ENCODE measurements at places on chromosomes 6 and 20.

DNA sequence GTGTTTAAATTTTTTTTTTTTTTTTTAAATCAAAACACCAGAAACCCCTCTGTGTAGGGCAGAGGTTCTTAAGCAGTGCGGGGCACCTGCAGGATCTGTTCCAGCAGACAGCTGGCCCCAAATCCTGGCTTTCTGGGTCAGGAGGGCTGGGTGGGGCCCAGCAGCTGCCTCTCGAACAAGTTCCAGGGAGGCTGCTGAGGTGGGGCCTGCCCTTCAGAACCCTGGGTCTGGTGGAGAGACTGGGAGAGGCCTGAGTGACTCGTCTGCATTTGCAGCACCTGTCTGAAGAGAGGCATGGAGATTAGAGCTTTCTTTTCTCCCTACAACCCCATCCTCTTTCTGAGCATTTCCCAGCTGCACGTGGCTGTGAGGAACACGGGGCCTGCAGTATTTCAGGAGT, 8.4 kb downstream of the PSMG4 start:
- DNase-seq, result no peak

DNA sequence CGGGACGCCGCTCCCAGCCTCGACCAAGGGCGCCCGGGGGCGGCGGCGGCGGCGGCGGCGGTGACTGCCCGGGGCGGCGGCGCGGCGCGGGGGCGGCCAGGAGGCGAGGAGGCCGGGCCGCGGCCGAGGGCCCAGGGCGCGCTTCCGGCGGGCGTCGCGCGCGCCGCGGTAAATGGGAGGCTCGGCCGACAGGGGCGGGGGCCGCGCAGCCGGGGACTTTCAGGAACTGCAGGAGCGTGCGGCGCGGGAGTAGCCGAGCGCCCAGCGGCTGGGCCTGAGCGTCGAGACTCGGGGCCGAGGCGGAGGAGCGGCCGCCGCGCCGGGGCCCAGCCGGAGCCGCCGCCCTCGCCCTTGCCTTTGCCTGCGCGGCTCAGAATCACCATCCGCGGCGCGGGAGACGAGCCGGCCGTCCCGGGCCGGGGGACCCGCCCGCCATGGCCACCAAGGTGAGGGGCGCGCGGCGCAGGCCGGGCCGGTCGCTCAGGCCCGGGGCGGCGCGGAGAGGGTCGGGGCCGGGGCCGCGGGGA, at the start of gene SNX9:
SNX9 (plus strand) TSS at position 246 of the 527 bp plus-strand sequence; CDS start at position 435, 189 bp downstream.
- peak; percentile 31 for DNase-seq

DNA sequence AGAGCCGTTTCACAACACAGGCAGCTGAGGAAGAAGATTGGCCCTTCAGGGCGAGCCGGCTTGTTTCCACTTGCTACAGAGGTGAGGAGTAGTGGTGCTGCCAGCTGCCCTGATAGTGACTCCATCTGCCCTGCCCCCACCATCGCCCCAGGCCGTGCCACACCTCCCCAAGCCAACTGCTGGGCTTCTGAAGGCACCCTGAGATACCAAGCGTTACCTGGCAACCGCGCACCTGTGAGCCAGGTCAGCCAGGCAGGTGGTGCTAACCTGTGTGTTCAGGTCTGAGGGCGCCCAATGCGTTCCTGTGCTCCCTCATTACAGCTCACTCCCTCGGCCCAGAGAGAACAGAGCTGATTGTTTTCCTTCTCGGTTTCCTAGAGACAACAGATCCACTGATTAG, 299.1 kb upstream of the ID4 start:
- DNase-seq, result no peak

- no peak for DNase-seq
These were observed 324.5 kb downstream of the SOX4 start for GRCh38 chr6:21918041-21918440.

Data from A172 (cell line).